Adipocyte (in vitro differentiated cells): ENCODE measurements at places on chromosomes 1 and 21.

- no peak for DNase-seq
Measured at GRCh38 chr21:34372321-34372720, 3.0 kb upstream of the SMIM11 start.

- no peak for DNase-seq
Measured at GRCh38 chr1:46002551-46003150, 129.8 kb downstream of the PIK3R3 start.

DNA sequence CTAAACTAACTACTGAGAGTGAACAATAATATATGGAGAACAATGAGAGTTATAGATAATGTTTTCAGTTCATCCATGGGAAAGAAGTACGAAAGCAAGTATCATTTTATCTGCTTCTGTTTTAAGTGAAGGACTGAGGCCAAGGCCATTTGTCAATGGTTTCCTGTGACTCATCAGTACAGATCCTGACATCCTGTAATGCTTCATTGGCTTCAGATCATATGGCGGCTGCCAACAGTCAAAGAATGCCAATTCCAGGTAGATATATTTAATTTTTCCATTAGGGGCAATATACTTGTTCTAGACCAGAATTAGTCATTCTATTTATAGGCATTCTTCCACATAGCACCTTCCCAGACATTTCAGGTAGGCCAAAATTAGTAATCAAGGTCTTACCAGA lies 97.3 kb downstream of the USH2A start:
- no peak for DNase-seq

DNA sequence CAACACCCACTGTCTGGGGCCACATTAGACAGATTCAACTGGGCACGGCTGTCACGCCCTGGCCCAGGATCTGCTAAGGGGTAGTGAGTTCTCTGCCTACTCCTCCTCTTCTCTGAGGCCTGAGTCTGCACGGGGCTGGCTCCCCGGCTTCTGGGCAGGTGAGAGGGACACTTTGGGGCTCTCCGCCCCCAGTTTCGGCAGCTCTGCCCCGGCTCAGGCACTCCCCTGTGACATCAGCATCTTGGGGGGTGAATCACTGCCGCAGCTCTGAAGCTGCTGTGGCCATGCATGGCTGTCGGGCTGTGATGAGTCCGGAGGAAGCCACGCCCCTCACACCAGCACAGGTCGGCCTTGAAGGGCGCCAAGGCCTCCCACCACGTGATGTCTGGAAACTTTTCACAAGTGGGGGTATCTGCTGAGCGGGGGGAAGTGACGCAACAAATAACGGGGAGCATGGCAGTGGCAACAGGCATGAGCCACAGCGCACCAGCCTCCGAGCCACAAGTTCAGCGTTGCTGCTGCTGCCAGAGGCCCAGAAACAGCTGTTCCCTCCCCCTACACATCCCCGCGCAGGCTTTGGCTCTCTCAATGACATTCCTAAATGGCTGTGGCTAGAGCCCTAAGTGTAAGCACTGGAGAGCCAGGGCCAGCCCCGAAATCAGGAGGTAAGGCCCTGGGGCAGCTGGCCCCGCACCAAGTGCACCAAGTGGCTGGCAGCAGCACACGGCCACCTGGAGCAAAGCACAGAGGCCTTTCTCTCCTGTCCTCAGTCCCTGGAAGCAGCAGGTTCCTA lies 26.3 kb downstream of the ZBTB17 start:
- DNase-seq, result peak; percentile 91

DNA sequence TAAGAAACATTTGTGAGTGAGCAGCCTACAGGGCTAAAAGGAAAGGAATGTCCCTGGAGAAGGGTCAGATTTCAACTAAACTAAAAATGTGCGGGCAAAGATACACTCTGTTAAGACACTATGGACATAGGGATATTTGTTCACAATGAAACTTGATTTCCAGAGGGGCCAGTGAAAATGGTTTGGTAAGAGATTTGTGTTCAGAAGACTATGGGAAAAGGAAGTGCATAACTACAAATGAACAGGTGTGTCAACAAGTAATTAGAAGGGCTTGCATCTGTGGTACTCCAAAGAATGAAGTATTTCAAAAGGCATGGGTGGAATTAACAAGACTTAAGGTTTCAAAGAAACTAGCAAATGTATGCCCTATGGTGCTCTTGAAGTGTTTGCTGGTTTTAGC lies 60.4 kb downstream of the NME7 start:
- no peak for DNase-seq

- no peak for DNase-seq
Measured at GRCh38 chr1:37484325-37485051, 10.1 kb downstream of the ZC3H12A start.

DNA sequence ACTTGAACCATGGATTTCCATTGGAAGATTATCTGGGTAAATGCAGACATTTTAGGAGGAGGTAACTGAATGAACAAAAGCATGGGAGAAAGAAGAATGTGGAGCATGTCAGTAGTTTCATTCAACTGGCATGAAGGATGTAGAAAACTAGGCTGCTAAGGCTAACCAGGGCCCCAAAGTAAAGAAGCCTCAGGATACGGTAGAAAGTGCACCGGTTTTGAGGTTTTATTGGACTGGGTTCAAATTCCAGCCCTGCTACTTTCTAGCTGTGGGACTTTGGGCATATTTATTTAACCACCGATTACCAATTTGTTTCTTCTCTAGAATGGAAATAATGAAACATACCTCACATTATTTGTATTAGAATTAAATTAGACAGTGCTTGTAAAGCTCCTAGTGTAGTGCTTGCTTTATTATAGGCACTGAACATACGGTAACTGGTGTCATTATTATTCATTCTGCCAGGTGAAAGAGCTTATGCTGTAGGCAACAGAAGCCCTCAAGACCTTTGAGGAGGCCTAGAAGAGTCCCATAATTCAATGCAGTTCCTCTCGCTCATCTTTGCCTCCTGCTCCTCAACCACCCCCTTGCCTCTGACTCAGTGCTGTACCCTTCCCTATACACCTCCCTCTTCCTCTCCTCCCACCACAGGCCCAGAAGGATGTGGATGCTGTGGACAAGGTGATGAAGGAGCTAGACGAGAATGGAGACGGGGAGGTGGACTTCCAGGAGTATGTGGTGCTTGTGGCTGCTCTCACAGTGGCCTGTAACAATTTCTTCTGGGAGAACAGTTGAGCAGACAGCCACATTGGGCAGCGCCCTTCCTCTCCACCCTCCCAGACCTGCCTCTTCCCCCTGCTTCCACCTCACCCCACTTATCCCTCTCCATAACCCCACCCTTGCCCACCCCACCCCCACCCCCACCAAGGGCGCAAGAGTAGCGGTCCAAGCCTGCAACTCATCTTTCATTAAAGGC lies 2.5 kb upstream of the CHTOP start:
- DNase-seq, result peak; percentile 51

GRCh38 chr1:219575563-219575962 lies 37.3 kb downstream of the ZC3H11B start:
- no peak for DNase-seq

DNA sequence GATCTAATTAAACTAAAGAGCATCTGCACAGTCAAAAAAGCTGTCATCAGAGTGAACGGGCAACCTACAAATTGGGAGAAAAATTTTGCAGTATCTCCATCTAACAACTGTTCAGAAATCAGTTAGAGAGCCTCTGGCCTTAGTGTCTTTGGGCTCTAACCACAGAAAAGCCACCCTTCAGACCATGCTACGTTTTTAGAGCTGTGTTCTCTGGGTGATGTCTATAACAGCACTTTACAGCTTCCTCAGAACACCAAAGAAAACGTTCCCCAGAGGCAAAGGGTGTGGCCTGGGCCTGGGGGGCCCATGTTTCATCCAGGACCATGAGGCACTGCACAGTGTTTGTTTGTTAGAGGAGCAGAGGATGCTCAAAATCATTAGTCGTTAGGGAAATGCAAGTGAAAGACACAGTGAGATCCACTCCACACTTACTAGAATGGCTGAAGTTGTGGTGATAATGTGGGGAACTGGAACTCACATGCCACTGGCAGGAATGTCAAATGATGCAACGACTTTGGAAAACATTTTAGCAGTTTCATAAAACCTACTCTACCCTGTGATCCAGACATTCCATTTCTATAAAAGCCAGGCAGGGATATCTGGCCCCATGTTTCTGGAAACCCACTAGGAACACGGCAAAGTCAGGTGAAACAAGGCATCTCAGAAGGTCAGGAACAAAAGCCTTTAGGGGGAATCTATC lies 250.4 kb upstream of the HOOK1 start:
- peak; percentile 44 for DNase-seq

- DNase-seq, result peak; percentile 2
Measured at GRCh38 chr1:72649991-72650390, 367.7 kb upstream of the NEGR1 start.

DNA sequence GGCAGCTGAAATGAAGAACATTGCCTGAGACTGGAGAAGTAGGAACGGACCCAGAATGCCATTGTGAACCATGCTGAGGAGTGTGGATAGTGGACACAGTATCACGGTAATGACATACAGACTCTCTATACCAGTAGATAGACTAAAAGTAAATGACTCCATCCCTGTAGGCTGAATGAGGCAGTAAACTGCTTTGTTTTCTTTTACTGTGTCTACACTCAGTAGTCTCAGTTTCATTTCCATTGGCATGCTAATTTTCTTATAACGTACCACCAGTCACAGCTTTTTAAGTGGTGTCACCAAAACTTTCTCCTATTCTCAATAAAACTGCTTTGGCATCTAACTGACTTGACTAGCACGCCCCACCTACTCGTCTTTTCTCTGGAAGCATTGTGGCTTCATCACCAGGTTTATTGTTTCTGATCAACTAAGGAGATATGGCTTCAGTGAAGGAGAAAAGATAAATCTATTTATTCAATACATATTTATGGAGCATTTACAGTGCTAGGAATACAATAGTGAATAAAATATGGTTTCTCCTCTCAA lies 8.4 kb upstream of the ZNF697 start:
- DNase-seq, result no peak

DNA sequence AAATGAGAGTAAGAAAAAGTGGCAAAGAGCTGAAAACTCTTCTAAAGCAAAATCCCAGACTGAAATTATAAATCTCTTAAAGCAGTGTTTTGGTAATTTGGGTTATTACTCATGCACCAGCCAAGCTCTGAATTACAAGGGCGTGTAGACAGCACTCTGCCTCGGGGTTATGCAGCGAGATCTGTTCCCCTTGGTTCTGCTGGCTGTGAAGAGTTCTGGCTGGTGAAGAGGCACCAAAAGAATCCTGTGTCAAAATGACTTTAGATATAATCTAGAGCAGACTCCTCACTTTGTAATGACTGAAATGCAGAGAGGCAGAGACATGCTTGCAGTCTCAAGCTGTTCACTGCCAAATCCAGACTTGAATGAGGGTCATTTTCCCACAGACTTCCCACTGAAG lies 461.8 kb upstream of the CXADR start:
- DNase-seq, result peak; percentile 41
